ENCODE measurements at places on chromosomes 5 and 9.

DNA sequence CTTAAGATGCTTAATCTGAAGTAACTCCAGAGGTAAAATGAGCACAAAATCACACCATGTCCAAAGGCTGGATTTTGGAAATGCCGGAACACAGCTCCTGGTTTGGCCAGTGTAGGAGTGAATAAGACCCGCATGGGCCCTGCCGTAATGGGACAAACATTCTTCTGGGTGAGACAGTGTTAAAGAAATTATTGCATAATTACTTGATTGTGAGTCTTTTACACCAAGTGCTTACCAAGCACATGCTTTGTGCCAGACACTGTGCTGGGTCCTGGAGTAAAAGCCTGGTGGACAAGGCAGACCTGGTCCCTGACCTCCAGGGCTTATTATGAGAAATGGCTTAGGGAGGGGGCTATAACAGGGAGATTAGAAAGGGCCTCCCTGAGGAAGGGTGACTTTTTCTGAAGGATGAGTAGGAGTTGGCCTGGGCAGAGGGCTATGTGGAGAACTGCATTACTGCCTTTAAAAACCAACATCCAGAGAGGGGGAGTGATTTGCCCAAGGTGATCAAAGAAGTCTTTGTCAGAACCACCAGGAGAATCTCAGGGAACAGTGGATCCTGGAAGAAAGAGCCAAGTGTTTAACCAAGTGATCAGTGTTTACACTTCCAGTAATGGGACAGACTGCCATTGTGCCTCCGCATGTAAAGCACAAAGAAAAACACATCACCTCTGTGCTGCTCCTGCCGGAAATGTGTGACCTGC lies 3.5 kb downstream of the PDE6A start:
- DNase-seq = no peak

- DNase-seq = no peak
Observed at GRCh38 chr5:66769839-66770617, 173.8 kb downstream of the MAST4 start.

DNA sequence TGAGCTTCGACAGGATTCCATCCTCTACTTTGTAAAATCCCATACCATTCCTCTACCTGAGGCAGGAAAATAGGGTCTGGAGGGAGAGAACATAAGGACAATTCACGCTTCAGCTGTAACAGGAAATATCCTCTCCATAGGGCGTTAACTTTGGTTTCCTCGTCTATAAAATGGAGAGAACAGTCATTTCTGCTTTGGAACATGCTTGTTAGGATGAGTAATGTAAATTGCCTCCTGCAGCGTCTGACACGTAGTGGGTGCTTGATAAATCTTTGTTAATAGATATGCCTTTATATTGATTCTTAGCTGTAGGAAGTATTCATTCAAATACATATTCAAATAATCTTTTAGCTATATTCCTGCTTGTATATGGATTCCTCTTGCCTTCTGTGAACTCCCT lies 711 bp upstream of the SUB1 start:
- no peak for DNase-seq

GRCh38 chr5:10633271-10634049 lies 69.6 kb downstream of the ANKRD33B start:
- DNase-seq = peak; percentile 74

DNA sequence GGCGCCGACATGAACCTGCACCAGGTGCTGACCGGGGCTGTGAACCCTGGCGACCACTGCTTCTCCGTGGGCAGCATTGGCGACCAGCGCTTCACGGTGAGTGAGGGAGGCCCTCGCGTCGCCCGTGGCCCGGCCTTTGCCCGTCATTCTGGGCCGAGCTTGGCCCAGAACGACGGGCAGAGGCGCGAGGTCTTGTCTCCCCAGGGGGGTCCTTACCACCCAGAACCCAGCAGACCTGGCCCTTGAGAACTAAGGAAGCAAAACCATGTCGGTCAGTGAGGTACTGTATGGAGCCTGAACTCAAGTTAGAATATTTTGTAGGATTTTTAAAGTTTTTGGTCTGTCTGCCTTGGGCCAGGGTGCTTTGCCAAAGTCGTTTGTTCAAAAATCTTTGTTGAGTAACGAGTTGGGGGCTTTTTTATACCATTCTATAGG lies 691 bp downstream of the DMXL1 start:
- DNase-seq = no peak

GRCh38 chr9:16221366-16221765 lies 649.1 kb downstream of the BNC2 start:
- DNase-seq = no peak

- DNase-seq = no peak
Observed at GRCh38 chr9:88872192-88872946, 118.9 kb upstream of the S1PR3 start.

GRCh38 chr5:109713453-109713852 lies 23.7 kb downstream of the MAN2A1 start:
- no peak for DNase-seq

GRCh38 chr9:29211003-29211579 lies 1637.8 kb upstream of the C9orf72 start:
- no peak for DNase-seq

DNA sequence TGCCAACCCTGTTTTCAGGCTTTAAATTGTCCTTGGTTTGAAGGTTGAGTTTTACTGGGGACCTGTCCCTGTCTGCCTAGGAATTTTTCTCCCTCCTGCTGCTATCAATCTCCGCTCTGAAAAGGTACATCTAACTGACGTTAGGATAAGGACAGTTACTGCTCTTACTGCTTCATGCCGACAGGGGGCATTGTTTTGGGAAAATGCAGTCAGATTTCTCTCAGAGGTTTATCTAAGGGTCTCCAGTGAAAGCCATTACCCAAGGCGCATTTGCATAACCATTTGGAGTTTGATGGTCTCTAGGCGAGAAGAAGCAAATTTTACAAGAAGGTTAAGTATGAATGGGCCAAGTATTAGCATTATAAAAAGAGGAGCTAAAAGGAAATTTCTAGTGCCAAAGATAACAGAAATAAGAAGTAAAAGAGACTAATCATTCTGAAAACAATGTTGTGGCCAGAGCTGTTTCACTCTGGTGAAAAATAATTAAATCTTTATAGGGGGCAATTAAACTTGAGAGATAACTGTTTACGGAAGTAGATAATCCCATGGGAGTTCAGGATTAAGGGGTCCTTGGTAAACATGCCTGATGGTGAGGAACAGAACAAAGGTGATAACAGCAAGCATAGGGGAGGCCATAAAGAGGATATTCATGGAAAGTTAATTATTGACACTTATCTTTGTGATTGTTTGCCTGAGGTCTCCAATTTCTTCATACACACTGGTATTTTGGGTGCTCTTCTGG lies 605.0 kb downstream of the MTRR start:
- no peak for DNase-seq

DNA sequence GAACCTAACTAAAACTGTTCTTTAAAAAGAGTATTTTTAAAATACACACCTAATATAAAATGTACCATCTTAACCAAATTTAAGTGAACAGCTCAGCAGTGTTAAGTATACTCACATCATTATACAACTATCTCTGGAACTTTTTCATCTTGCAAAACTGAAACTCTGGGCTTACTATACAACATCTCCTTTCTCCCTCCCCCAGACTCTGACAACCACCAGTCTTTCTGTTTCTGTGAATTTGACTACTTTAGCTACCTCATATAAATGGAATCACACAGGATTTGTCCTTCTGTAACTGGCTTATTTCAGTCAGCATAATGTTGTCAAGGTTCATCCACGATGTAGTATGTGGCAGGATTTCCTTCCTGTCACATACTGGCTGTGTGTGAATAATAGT lies 93.5 kb downstream of the FOXD1 start:
- no peak for DNase-seq

DNA sequence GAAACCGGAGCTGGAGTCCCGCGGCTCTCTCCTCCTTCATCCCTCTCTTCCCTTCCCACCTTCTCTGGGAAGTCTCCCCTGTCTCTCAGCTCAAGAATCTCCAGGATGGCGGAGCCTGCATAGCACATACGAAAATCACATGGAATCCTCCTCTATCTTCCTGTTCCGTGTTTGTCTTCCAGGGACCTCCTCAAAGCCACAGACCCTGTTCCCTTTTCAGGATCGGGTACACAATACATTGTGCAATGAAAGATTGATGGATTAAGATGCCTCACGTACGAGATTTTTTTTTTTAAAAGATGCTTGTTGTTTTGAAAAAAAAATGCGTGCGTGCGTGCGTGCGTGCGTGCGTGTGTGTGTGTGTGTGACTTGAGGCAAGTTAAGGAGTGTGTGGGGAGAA lies 46.6 kb upstream of the OLFM1 start:
- peak; percentile 12 for DNase-seq

DNA sequence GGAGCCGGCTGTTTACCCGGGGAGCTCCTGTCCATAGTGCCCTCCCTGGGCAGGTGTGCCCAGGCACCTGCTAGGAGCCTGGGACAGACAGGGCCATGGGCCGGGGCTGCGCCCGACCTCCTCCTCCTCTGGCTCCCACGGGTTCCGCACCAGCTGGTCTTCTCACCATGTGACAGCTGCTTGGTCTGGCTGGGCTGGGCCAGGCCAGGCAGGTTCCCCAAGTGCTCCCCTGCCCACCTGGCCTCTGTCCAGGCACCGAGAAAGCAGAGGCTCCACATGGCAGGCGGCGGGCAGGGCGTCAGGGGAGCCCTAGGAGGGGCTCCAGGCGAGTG lies 60.0 kb downstream of the OLFM1 start:
- DNase-seq = no peak

- no peak for DNase-seq
Observed at GRCh38 chr5:170560938-170561337, 57.1 kb downstream of the KCNIP1 start.

GRCh38 chr5:130158036-130158435 lies 253.8 kb downstream of the CHSY3 start:
- DNase-seq = no peak

DNA sequence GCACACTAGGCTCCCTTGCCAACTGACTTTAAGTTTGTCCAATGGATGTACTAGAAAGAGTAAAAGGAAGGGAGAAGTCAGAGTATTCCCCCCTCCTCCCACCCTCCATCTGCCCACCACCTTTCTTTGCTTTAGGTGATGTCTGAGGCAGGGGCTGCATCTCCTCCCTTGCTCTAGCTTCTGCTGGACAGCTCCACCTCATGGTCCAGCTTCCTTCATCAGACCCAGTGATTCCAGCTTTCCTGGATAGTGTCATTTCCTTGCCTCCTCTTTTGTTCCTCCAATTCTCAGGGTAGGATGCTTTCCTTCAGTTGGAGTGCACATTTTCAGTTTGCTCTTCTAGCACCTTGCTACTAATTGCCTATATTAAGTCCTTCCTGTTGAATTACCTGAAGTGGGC lies 67.4 kb downstream of the RAD23B start:
- DNase-seq = no peak

DNA sequence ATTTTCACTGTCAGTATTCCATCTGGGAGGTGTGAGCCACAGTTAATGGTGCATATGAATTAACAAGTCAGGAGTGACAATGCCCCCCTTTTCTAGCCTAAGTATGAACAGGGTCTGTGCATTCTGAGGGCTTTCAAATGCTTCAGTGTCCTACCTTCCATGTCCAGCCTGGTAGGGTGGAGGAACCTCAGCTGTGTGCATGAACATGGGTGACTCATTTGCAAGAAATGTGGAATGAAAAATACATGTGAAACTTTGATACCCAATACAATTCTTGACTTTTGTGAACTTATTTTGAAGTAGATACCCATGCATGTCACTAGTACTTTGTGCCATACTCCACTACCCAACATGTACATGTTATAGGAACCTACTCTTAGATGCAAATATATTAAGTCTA lies 375.8 kb downstream of the SEMA5A start:
- no peak for DNase-seq

GRCh38 chr9:136191099-136191959 lies 13.6 kb downstream of the LHX3 start:
- no peak for DNase-seq

GRCh38 chr5:58505971-58506640 lies 14.9 kb downstream of the GAPT start:
- no peak for DNase-seq

- DNase-seq = no peak
Observed at GRCh38 chr9:120592210-120592609, 12.2 kb upstream of the CDK5RAP2 start.

- no peak for DNase-seq
Observed at GRCh38 chr5:95044096-95044495, 240.8 kb downstream of the MCTP1 start.

DNA sequence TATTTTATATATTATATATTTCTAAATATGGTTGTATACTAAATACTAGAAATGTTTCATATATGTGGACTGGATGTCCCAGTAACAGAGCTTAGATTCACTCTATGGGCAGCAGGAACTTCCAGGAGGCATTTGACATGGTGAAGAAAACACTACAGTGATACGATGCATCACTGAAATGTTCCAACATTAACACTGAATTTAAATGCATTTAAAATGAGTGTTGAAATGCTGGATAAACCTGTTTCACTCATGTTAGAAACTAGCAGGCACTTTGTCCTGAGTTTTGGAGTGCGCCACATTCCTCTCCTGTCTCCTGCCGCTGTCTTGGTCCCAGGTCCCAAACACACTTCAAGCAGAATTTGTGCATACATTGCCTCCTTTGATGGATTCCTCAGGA lies 237.8 kb upstream of the NFIL3 start:
- DNase-seq = no peak

DNA sequence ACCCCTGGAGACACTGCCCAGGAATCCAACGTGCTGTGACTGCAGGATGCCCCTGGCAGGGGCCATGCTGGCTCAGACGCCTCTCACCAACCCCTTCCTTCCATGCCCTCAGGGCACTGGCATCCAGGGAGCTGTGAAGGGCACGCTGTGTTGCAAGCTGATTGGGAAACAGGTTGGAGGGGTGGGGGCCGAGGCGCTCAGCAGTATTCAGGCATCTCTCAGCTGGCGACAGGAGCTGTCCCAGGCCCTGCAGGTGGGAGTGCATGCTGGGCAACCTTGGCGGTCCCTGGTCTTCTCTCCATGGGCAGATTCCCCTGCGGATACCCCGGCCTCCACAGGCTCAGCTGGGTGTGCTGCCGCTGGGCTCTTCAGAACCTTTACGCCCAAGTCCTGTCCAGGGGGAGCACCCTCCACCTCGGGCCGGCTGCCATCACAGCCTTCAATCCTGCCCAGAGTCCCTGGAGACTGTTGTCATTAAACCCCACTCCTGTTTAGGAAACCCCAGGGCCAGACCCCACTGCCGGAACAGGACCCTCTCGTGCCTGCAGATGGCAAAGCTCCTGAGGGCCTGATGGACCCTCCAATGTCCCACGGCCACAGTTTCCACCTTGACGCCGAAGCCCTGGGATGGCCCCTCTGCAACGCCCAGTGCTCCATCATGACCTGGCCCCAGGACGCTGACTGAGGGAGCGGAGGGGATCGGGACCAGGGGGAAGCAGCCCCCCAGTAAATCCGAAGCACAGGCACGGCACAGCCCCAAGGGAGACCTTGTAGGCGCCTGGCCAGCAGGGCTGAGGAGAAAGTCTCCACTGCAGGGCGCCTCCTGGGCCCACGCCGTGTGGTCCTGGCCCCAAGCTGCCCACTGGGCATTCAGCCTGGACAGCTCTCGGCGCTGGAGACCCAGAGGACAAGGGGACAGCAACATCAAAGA lies 9.3 kb downstream of the TPPP start:
- peak; percentile 40 for DNase-seq

GRCh38 chr9:108486831-108487230 lies 369.0 kb downstream of the ACTL7B start:
- no peak for DNase-seq

DNA sequence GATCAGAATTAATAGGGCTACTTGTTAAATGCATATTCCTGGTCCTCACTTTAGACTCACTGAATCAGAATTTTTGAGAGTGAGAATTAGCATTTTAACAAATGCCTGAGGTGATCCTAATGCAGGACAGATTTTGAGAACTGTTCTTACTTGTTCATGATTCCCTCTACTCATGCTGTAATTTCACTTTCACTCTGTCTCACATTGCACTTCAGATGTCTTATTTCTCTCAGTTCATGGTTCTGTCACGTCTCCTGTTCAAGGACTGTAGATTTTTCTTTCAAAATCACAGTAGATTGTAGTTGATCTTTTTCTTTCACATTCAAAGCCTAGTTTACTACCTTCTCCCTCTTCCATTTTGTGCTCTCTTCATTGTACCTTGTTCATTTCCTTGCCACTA lies 54.3 kb downstream of the ADGRV1 start:
- no peak for DNase-seq

Data from activated CD8-positive, alpha-beta memory T cell treated with anti-CD3 and anti-CD28 coated beads, Interleukin-2, amount 50 U/mL, for 48 hours (primary cell).